ENCODE measurements at places on chromosomes 1 and 21.

- no peak for DNase-seq
These were observed 494.0 kb upstream of the B3GALT2 start for GRCh38 chr1:193680247-193680923.

DNA sequence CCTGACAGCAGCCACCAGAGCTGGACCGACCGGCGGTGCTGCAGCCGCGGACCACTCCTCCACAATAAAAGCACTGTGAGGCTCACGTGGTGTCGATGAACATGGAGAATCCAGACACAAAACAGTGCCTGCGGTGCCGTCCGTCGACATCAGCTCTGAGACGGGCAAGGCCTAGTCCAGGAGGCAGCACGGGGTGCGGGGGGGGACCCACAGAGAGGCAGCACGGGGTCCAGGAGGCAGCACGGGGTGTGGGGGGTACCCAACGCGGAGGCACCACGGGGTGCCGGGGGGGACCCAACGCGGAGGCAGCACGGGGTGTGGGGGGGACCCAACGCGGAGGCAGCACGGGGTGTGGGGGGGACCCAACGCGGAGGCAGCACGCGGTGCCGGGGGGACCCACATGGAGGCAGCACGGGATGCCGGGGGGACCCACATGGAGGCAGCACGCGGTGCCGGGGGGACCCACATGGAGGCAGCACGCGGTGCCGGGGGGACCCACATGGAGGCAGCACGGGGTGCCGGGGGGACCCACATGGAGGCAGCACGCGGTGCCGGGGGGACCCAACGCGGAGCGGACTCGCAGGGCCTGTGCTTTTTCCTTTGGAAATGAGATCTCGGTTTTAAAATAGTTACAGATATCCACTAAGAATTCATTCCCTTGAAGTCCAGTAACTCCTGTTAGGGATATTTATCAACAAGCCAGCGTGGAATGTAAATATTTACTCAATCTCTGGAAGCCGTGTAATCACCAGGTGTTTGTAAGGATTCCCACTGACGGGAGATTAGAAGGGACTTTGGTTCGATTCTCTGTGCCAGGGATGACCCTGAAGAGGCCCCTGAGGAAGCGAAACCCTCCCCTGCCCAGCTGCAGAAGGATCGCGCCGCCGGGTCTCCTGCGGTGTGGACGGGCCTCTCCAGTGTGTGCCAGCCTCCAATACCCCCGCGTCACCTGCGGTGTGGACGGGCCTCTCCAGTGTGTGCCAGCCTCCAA lies 52.1 kb downstream of the COL6A1 start:
- DNase-seq: no peak

- no peak for DNase-seq
These were observed 13.4 kb downstream of the KCNA10 start for GRCh38 chr1:110505596-110505995.

- no peak for DNase-seq
These were observed 17.4 kb downstream of the AK4 start for GRCh38 chr1:65165269-65165993.

DNA sequence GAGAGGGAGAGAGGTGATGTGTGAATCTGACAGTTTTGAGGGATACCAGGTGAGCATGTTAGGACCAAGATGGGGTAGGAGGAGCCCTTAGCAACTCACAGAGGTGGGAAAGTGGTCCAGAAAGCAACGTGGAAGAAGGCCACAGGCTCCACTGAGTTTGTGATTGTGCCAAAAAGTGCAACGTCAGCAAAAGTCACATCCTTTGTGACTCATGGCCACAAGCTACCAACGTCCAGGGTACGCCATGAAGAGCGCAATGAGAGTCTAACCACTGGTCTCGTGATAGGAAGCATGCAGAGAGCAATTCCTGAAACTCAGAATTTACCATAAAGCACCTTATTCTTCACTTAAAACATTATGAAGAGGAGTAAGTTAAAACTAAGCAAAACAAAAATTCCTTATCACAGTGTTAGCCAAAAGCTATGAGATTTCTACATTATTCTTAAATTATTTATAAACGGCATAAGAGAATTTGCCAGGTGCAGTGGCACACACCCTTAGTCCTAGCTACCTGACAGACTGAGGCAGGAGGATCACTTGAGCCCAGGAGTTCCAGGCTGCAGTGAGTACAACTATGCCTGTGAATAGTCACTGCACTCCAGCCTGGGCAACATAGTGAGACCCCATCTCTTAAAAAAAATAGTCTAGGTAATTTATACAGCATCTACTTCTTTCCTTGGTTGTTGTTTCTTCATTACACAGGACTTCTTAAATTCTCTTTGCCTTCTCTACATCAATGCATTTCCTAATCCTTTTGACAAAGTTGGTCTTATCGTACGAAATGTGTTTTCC lies 55.2 kb downstream of the COLGALT2 start:
- no peak for DNase-seq

DNA sequence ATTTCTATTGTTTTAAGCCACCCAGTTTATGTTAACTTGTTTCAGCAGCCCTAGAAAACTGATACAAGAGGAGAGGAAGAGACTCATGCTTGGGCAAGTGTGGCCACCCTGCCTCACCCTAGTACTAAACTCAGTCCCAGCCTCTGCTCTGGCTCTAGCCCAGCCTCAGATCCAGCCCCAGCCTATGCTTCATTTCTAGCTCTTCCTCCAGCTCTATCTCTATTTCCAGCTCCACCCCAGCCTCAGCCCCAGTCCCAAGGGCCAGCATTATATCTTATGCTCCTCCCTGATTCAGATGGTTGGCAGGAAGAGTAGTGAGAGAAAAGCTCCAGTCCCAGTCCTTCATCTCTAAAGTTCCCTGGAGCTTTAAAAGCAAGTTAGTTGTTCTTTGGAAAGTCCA lies 535.5 kb downstream of the PTPRC start:
- no peak for DNase-seq

- DNase-seq: no peak
These were observed 109.4 kb downstream of the NRDC start for GRCh38 chr1:51768971-51769588.

GRCh38 chr21:41900401-41900800 lies 21.3 kb upstream of the PRDM15 start:
- no peak for DNase-seq

DNA sequence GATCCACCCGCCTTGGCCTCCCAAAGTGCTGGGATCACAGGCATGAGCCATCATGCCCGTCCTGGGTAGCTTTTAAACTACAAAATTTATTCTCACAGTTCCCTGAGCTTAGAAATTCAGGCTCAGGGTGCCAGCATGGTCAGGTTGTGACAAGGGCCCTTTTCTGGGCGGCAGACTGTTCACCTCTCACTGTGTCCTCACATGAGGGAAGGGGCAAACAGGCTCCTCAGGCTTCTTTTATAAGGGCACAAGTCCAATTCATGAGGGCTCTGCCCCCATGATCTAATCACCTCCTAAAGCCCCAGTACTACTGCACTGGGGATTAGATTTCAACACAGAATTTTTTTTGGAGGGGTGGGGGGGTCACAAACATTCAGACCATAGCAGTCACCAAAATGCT lies 36.8 kb downstream of the GNG4 start:
- DNase-seq: no peak

- DNase-seq: no peak
These were observed 308.8 kb downstream of the AJAP1 start for GRCh38 chr1:4963251-4963650.

- no peak for DNase-seq
These were observed 84.7 kb downstream of the EPHB2 start for GRCh38 chr1:22795366-22795714.

DNA sequence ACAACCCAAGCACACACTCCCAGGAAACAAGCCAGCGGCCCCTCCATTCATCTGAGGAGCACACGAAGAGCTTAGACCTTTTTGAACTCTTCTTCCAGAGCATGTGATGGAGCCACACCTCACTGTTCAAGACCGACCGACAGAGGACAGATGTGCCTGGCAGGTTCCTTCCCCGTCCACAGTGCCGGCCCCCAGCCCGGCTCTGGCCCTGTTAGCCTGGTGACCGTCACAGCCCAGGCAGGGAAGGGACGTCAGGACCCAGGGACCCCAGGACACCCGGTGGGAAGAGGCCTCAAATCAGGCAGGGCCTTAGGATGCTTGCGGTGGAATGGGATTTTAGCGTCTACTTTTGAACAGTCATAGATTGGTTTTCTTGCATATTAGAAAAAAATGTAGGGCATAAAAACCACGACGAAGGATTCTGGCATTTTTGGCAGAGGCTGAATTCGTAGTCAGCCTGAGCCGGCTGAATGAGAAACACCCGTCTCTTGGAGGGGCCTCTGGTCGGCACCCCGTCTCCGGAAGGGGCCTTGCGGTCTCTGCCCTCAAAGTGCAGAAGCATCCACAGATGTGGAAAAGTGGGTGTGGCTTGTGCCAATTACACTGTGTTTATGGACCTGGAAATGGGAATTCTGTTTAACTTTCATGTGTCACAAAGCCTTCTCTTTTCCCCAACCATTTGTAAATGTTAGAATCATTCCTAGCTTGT lies 79.3 kb downstream of the SIK1 start:
- DNase-seq: no peak

- DNase-seq: peak; percentile 51
These were observed 28.4 kb downstream of the POFUT2 start for GRCh38 chr21:45259206-45259840.

GRCh38 chr1:86762336-86762735 lies 58.0 kb downstream of the SH3GLB1 start:
- no peak for DNase-seq

- DNase-seq: no peak
These were observed 12.0 kb upstream of the ACTL8 start for GRCh38 chr1:17743008-17743647.

DNA sequence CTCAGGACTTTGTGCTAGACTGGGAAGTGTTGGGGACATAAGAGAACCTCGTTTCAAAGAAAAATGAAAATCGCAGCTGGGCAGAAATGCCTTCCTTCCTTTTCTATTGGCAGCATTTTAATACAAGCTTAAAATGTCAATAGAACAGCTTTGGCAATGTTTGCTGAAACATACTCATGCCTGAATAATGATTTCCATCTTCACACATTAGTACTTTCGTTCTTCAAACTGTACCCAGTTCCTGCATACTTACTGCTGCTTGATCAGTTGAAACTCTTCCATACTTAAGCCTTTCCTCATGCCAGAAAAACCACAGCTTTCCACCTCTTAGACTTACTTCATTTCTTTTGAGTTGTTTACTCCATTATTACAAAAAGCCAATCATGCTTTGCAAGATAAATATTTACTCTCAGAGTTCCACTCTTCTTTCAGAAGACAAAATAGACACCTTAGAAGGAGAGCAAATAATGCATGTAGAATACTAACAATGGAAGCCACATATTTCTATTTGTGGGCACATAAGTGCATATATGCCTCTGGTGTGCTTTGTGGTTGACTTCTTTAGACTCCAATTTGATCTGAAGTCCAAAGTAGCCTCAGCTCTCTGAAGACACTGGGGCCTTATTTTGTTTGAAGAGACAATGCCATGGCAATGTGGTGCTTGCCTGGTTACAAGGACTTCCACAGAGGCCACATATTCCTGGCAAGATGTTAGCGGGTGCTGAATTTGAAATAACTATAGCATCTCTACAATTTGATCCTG lies 22.7 kb upstream of the CD55 start:
- no peak for DNase-seq

GRCh38 chr1:29900712-29901111 lies 664.4 kb downstream of the PTPRU start:
- no peak for DNase-seq

DNA sequence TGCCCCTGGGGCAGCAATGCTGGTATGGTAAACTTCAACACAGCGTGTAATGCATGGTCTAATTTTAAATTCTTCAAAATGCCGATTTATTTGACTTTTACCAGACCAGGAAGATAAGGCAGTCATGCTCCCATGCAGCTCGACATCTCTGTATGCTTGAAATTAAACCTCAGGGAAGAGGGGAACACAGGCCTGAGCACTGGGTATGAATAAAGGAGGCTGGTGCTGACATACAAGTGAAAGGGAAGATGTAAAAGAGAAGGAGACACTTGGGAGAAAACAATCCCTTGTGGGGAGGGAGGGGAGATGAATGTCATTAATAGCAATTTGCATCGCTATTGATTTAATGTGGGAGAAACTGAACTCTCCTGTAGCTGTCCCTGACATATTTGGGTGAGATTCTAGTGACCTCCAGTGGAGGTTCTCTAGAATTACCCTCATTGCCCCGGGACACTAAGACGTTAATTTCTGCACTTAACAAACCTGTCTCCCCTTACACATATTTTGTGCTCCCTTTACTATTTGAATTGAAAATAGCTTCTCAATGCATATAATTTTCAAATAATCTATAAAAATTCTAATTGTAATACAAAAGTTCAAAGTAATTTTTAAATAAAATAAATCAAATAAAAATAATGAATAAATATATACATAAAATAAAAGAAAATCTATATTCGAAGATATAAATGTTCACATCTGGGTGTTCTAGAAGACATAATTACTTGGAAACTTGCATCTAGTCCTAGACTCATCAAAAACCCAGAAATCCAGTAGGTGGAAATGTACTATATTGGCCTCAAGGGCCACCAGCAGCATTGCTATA lies 283.1 kb downstream of the LMX1A start:
- DNase-seq: no peak

DNA sequence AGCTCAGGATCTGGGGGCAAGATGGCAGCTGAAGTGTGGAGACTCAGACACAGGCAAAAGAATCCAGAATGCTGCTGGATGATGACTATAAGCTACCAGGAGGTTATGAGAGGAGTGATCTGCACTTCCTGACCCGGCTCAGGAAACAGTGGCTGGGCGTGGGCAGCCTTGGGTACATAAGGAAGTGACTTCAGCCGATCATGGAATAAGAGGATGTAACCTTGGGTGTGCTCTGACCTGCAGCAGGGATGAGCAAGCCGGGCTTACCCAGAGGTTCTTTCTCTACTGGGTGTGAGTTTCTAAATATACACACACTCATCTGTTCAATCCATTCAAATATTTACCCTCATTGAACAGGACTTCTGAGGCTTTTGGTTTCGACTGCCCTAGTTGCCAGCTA lies 62.7 kb downstream of the CD34 start:
- DNase-seq: no peak

- no peak for DNase-seq
These were observed 7.5 kb upstream of the LDLRAD2 start for GRCh38 chr1:21804536-21804935.

DNA sequence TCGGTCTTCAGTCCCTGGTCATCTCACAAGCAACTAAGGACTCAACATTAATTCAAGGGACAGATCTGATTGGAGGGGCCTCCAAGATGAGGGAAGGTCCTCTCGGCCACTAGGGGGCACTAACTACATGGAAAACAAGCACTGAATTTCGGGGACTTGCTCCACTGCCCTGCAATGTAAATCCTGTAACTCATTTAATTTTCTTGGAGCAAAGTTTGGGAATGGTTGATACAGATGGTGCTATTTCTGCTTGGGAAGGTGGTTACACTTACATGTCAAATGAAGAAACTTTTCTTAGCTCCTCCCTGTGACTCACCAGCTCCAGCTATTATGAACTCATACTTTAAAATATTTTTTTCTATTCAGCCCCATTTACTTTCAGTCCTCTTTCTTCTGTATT lies 97.4 kb upstream of the KCNJ15 start:
- peak; percentile 70 for DNase-seq

GRCh38 chr21:29176471-29177120 lies 46.2 kb downstream of the MAP3K7CL start:
- no peak for DNase-seq

DNA sequence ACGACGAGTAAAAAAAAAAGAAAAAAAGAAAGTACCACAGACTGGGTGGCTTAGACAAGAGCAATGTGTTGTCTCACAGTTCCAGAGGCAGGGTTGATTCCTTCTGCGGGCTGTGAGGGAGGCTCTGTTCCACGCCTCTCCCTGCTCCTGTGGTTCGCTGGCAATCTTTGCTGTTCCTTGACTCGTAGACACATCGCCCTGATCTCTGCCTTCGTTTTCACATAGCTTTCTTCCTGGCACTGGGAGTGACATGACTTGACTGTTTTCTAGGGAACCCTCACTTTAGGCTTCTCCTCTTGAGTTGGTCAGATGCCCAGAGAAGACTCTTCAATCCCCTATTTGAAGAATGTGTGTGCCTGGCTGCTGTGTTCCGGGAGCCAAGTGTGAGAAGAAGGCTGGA lies 133.6 kb downstream of the TM2D1 start:
- no peak for DNase-seq
